ENCODE measurements at places on chromosomes 3 and 15.

DNA sequence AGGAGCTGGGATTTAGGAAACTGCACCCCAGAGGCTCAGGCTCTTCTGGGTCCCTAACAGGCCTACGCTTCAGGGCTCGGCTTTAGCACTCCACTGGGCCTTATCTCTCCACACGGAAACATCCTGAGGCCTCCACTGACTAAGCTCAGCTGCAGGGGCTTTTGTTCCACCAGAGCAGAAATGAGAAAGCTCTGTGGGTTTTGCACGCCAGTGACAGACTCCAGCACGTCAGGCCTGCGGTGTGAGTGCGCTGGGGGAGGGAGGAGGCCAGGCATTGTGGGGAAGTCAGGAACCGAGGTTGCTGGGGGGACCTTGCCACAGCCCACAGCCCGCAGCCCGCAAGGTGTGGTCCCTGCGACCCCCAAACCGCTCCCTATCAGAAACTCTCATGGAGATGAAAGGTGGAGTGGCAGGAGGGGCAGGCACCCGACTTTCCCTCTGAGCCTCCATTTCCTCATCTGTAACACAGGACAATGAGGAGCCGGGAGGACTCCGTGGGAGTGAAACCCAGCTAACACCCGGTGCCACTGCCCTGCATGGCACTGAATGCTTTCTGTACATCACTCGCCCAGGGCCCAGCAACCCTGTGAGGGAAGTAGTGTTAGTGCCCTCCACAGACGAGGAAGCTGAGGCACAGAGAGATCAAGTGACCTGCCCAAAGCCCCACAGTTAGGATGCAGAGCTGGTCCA lies 106.5 kb downstream of the TPRA1 start:
- no peak for DNase-seq

- no peak for DNase-seq
Observed at GRCh38 chr15:61556037-61556648, 327.0 kb upstream of the RORA start.

DNA sequence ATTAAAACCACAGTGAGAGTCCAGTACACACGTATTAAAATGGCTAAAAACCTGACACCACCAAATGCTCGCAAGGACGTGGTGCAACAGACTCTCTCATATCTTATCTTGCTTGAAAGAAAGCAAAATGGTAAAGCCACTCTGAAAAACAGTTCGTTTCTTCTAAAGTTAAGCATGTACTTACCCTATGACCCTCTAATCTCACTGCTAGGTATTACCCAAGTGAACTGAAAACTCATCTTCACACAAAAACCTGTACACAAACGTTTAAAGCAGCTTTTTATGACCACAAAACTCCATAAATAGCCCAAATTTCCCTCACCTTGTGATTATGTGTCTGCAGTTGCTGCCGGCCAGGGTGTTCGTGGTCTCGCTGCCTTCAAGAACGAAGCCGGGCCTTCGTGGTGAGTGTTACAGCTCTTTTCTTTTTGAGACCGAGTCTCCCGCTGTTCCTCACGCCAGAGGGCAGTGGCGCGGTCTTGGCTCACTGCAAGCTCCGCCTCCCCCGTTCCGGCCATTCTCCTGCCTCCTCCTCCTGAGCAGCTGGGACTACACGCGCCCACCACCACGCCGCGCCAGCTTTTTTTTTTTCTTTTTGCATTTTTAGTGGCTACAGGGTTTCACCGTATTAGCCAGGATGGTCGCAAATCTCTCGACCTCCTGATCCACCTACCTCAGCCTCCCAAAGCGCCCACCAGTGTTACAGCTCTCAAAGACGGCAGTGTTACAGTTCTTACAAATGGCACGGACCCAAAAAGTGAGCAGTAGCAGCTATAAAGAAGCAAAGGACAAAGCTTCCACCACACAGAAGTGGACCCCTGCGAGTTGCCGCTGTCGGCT lies 165.4 kb downstream of the TJP1 start:
- no peak for DNase-seq

GRCh38 chr3:151838574-151839312 lies 24.8 kb downstream of the AADAC start:
- DNase-seq: peak; percentile 37

GRCh38 chr3:46282696-46283095 lies 40.4 kb downstream of the CCR3 start:
- DNase-seq: no peak

- DNase-seq: no peak
Observed at GRCh38 chr3:126995254-126995780, 12.4 kb downstream of the PLXNA1 start.

- DNase-seq: no peak
Observed at GRCh38 chr3:190084983-190085382, 35.7 kb downstream of the P3H2 start.

- no peak for DNase-seq
Observed at GRCh38 chr3:139670196-139670595, 7.6 kb downstream of the NMNAT3 start.
